Activated T-cell treated with anti-CD3 and anti-CD28 coated beads for 24 hours (primary cell): ENCODE measurements at places on chromosomes 12 and 14.

DNA sequence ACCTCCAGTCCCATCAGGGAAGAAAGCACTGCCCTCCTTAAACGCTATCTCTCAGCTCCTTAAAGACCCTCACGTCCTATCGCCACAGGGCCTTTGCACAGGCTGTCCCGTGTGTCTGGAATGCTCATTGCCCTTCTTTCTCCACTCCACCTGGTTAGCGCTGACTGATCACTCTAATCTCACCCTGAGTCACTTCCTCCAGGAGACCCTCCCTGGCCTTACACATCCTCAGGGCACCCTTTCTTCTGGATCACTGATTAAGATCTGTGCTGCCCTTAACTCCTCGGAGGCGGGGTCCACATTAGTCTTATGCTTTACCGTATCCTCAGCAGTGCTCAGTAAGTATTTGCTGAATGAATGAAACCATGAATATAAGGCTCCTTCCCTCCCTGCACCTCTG lies 94.7 kb downstream of the SYNE3 start:
- DNase-seq, result no peak

DNA sequence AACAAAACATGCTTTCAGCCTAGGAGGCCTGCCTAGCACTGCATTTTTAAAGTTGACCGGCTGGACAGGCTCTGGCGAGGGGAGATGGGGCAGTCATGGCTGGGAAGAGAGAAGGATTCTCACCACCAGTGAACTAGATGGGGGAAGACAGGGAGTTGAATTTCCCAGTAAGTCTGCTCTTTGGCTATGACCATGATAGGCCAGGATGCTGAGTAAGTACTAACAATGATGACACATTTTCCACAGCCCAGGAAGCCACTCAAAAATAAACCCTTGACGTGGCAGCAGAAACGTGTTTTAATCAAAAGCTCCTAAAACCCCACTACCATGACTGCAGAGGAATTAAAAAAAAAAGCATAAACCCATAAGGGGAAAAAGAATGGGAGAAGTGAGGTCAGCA lies 19.0 kb downstream of the KCTD10 start:
- no peak for DNase-seq

DNA sequence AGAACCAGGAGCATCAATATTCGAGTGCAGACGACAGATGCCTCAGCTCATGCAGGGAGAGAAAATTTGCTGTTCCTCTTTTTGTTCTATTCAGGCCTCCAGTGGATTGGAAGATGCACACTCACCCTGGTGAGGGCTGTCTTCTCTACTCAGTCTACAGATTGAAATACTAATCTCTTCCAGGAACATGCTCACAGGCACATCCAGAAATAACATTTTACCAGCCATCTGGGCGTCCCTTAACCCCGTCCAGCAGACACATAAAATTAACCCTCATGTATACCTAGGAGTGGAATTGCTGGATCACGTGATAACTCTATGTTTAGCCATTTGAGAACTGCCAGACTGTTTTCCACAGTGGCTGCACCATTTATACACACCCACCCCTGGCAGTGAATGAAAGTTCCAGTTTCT lies 4.5 kb upstream of the OAS2 start:
- no peak for DNase-seq

- no peak for DNase-seq
Measured at GRCh38 chr14:72383865-72384264, 451.6 kb downstream of the RGS6 start.

DNA sequence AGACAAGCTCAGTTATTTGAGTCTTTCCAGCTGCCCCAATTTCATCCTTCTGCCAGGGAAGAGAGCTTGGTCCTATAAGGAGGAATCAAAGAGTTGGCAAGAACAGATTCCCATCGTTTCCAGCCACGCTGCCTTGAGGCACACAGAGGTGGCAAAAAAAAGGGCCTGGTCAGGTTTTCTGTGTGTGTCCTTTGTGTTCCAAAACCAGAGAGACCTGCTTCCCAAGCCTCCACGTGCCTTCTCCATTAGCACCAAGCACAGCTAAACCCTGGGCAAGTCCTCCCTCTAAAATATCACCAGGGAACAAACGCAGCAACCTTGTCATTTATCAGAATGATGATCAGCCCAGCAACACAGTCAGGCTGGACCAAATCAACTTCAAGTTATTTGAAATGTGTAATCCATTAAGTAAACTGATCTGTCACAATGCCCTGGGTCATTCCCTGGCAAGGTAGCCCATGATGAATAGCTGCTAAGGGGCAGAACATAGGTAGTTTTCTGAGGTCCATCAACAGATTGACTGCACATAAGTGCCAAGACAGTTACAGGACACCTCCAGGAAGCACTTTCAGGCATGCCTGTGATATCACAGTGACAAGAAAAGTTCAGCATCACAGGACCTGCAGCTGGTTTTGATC lies 28.6 kb upstream of the C12orf42 start:
- no peak for DNase-seq

GRCh38 chr12:114430306-114430705 lies 24.4 kb upstream of the TBX5 start:
- no peak for DNase-seq

GRCh38 chr14:42428996-42429395 lies 822.3 kb downstream of the LRFN5 start:
- no peak for DNase-seq

GRCh38 chr14:37643701-37644100 lies 48.3 kb downstream of the TTC6 start:
- no peak for DNase-seq

DNA sequence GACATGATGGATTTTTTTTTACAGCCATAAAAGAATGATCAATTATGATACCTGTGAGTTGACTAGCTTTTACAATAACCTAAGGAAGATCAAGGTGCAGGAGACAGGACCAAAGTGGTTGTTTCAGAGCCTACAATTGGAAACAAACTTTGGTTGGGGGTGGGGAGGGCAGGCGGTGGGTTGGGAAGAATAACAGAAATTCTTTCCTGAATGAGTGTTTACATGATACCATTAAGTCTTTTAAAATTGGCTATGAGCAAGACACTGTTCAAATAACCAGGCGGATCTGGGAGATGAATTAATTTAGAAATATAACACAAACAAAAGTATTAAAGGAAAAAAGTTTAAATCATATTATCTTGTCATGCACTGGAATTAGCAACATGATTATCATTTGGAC lies 7.2 kb downstream of the NFYB start:
- no peak for DNase-seq

- no peak for DNase-seq
Measured at GRCh38 chr14:55301437-55302121, 30.4 kb downstream of the FBXO34 start.

DNA sequence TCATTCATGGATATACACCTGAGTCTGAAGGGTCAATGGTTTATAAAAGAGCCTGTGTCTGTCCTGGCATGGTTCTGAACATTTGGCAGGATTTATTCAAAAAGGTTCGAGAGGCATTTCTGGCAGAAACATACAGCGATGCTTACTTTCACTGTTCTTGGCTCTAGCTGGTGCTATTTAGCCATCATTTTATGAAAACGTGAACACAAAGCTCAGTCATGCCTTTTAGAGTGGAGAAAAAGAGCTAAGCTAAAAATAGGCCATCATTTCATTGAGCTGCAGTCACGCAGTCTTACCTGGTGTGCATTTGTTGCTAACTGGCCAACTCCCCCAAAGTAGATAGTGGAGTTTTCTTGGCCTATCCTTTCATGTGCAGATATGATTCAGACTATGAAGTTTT lies 1209.5 kb downstream of the SLC16A7 start:
- no peak for DNase-seq

GRCh38 chr14:77158175-77158881 lies 16.7 kb upstream of the ZDHHC22 start:
- no peak for DNase-seq
